ENCODE measurements at places on chromosomes 13 and 19.

DNA sequence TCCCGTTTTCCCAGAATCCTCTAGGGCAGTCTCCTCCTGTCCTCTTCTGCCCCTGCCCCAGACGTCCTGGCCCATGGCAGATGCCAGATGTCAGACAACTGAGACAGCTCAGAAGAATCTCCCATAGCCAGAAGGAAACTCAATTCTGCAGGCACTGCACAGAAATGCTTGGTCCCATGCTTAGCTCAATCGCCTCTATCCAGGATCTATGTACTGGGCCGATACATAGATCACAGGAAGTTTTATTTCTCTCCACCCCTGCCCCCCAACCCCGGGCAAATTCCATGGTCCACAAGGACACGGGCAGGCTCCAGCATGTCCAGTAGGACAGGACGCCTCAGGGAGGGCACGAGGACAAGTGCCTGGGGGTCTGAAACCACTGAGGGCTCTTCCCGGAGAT lies 4.8 kb downstream of the MBD3 start:
- no peak for DNase-seq
- H3K27me3 ChIP-seq: no peaks in the 10 kb centered on the region

DNA sequence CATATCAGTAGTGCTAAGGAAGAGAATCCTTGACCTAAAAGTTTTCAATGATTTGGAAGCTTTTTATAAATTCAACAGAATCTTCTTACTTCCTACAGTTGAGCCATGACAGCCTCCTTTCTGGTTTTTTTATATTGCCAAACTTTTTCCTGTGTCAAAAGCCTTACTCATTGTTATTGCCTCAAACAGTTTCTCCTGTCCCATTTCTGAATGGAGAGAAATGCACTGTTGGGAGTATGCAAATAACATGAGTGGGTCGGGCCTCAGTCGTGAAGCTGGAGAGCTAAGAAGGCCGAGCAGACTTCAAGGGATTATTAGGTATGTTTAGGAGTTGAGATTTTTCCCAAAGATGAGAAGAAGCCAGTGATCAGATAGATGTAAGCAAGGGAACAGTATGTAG lies 766.4 kb upstream of the KLHL1 start:
- DNase-seq: no peak
- no peaks in the 10 kb centered on the region for H3K27me3 ChIP-seq
- no peaks in the 10 kb centered on the region for H3K4me1 ChIP-seq

DNA sequence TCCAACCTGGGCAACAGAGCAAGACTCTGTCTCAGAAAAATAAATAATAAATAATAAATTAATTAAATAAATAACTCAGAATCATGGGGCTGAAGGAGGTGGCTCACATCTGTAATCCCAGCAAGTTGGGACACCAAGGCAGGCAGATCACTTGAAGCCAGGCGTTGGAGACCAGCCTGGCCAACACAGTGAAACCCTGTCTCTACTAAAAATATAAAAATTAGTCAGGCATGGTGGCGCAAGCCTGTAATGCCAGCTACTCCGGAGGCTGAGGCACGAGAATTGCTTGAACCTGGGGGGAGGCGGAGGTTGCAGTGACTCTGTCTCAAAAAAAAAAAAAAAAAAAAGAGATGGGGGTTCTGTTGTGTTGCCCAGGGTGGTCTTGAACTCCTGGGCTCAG lies 7.2 kb downstream of the TMEM38A start:
- no peaks in the 10 kb centered on the region for H3K4me1 ChIP-seq
- no peaks in the 10 kb centered on the region for H3K27me3 ChIP-seq
- no peak overlapping the region for H3K27ac ChIP-seq
- DNase-seq: no peak
- H3K36me3 ChIP-seq: no peaks in the 10 kb centered on the region

GRCh38 chr13:35603593-35604285 lies 127.2 kb upstream of the MAB21L1 start:
- no peaks in the 10 kb centered on the region for H3K27me3 ChIP-seq
- no peaks in the 10 kb centered on the region for H3K36me3 ChIP-seq
- peaks cover 2% of the 10 kb centered on the region for H3K4me1 ChIP-seq

- peaks cover 2% of the 10 kb centered on the region for H3K4me1 ChIP-seq
- no peaks in the 10 kb centered on the region for H3K27me3 ChIP-seq
- peak overlapping the region; percentile 60 for H3K27ac ChIP-seq
- H3K36me3 ChIP-seq: peaks cover 27% of the 10 kb centered on the region
These were observed 1.6 kb downstream of the RPL13A start for GRCh38 chr19:49488863-49489537.

GRCh38 chr19:44823373-44823698 lies 14.4 kb downstream of the BCAM start:
- H3K27ac ChIP-seq: no peak overlapping the region
- H3K36me3 ChIP-seq: no peaks in the 10 kb centered on the region
- no peaks in the 10 kb centered on the region for H3K27me3 ChIP-seq
- H3K4me1 ChIP-seq: no peaks in the 10 kb centered on the region
- no peak overlapping the region for H3K4me3 ChIP-seq

- H3K27ac ChIP-seq: no peak overlapping the region
- no peaks in the 10 kb centered on the region for H3K36me3 ChIP-seq
- no peak for DNase-seq
- peaks cover 2% of the 10 kb centered on the region for H3K4me1 ChIP-seq
- H3K27me3 ChIP-seq: no peaks in the 10 kb centered on the region
- H3K4me3 ChIP-seq: no peak overlapping the region
These were observed 36.6 kb upstream of the MED4 start for GRCh38 chr13:48131533-48131932.

DNA sequence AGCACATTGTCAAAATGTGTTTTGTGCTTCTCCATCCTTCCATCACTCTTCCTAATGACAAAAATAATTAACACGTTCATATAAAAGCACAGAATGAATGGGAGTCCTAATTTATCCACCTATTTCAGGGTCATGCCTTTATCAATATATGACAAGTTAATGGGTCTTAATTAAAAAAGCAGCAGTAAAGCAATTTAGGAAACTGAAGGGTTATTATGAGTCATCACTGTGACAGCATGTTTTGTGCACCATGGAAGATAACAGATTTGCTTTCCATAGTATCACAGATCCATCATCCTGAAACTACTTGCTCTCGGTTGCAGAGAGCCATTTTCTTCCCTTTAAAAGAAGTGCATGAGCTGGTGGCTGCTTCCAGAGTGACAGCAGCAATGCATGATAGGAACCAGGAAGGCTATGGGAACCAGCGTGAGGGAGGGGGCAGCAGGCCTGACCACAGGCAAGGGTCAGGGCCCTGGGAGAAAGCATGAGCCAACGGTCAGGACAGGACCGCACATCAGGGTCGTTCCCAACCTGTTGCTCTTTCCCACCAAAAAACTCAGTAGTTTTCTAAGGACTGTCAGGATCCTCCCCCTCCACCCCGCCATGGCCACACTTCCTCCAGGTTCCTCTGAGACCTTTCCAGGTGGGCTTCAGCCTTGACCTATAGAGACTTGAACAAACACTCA lies 784.1 kb downstream of the UQCRFS1 start:
- no peak overlapping the region for H3K4me3 ChIP-seq
- no peak for DNase-seq
- no peaks in the 10 kb centered on the region for H3K36me3 ChIP-seq
- H3K4me1 ChIP-seq: peaks cover 20% of the 10 kb centered on the region
- no peak overlapping the region for H3K27ac ChIP-seq

- no peaks in the 10 kb centered on the region for H3K36me3 ChIP-seq
- no peak overlapping the region for H3K27ac ChIP-seq
- H3K4me3 ChIP-seq: no peak overlapping the region
- H3K27me3 ChIP-seq: no peaks in the 10 kb centered on the region
- H3K4me1 ChIP-seq: no peaks in the 10 kb centered on the region
These were observed 14.5 kb downstream of the KLK4 start for GRCh38 chr19:50896591-50897190.

GRCh38 chr13:111385183-111385857 lies 64.9 kb downstream of the TEX29 start:
- no peaks in the 10 kb centered on the region for H3K4me1 ChIP-seq
- H3K27ac ChIP-seq: no peak overlapping the region
- no peak for DNase-seq
- no peak overlapping the region for H3K4me3 ChIP-seq
- no peaks in the 10 kb centered on the region for H3K36me3 ChIP-seq
- no peaks in the 10 kb centered on the region for H3K27me3 ChIP-seq

- no peak overlapping the region for H3K27ac ChIP-seq
- H3K27me3 ChIP-seq: no peaks in the 10 kb centered on the region
- no peak overlapping the region for H3K4me3 ChIP-seq
- no peak for DNase-seq
- H3K36me3 ChIP-seq: no peaks in the 10 kb centered on the region
These were observed 4.3 kb upstream of the NR2F6 start for GRCh38 chr19:17249887-17250548.

GRCh38 chr13:78816154-78816553 lies 157.2 kb upstream of the OBI1 start:
- no peaks in the 10 kb centered on the region for H3K36me3 ChIP-seq
- no peaks in the 10 kb centered on the region for H3K4me1 ChIP-seq
- no peak overlapping the region for H3K4me3 ChIP-seq
- peak; percentile 21 for DNase-seq

DNA sequence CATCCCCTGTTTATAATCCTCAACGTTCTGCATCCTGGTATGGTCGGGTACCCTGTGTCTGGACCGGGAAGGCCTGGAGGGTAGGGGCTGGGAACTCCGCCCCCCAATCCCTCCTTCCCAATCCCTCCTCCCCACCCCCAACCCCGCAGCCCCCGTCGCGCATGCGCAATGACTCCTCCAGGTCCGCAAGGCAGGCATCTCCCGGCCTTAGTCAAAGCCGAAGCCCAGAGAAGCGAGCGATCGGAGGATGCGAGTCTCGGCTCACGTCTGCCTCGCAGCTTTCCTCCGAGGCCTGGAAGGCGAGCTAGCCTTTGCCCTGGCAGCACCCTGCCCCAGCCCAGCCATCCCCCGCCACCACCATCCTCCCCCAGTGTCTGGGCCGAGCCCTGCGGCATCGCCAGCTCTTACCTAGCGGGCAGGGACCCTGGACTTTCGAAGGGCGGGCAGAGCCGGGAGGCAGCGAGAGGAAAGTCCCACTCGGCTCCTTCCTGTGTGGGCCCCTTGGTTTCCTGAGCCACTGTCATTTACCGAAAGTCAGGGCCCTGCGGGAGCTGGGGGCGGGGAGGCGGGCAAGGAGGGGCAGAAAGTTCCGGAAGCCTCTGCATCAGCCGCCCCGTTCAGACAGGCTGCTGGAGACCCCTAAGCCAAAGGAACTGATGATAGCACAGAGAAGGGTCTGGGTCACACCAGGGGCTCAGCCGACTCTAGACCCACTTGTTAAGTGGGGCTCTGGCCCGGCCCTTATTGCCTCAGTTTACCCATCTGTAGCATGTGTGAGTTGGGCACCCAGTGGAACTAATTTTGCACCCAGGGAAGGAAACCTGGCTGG lies at the start of gene JAK3:
TSS of gene JAK3 (minus strand) at position 445 of the 829 bp plus-strand sequence. CDS start 3,565 bp downstream, outside the sequence.
- H3K36me3 ChIP-seq: no peaks in the 10 kb centered on the region
- no peak within 1 kb of the TSS for H3K27ac ChIP-seq
- H3K4me3 ChIP-seq: no peak within 1 kb of the TSS
- H3K27me3 ChIP-seq: no peaks in the 10 kb centered on the region
- H3K4me1 ChIP-seq: no peaks in the 10 kb centered on the region
- peak; percentile 92 for DNase-seq

DNA sequence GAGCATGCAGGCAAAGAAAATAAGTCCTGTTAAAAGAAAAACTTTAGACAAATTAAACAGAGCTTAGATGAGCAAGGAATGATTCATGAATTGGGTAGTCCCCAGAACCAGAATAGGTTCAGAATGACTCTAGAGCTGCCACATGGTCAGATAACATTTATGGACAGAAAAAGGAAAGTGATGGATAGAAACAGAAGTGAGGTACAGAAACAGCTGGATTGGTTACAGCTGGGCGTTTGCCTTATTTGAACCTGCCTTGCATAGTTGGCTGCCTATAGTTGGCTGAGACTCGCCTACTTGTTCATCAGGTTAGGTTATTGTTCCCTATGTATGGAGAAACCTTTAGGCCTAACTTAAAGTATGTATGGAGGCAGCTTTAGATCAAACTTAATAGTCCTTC lies 35.4 kb downstream of the WDFY2 start:
- no peak overlapping the region for H3K4me3 ChIP-seq
- no peak overlapping the region for H3K27ac ChIP-seq
- no peaks in the 10 kb centered on the region for H3K36me3 ChIP-seq
- DNase-seq: no peak
- H3K4me1 ChIP-seq: peaks cover 2% of the 10 kb centered on the region

- no peak within 1 kb of the TSS for H3K27ac ChIP-seq
- H3K36me3 ChIP-seq: no peaks in the 10 kb centered on the region
- DNase-seq: peak; percentile 93
- H3K27me3 ChIP-seq: no peaks in the 10 kb centered on the region
- H3K4me1 ChIP-seq: peaks cover 2% of the 10 kb centered on the region
These were observed at the start of gene RAB3D for GRCh38 chr19:11339254-11340098. RAB3D (minus strand) TSS chr19:11339657; CDS start chr19:11337399, 2,258 bp downstream.

- peaks cover 8% of the 10 kb centered on the region for H3K27me3 ChIP-seq
- DNase-seq: peak; percentile 84
- no peak overlapping the region for H3K27ac ChIP-seq
- H3K4me1 ChIP-seq: peaks cover 3% of the 10 kb centered on the region
- H3K4me3 ChIP-seq: no peak overlapping the region
These were observed 150.2 kb downstream of the UQCRFS1 start for GRCh38 chr19:29062475-29063435.

DNA sequence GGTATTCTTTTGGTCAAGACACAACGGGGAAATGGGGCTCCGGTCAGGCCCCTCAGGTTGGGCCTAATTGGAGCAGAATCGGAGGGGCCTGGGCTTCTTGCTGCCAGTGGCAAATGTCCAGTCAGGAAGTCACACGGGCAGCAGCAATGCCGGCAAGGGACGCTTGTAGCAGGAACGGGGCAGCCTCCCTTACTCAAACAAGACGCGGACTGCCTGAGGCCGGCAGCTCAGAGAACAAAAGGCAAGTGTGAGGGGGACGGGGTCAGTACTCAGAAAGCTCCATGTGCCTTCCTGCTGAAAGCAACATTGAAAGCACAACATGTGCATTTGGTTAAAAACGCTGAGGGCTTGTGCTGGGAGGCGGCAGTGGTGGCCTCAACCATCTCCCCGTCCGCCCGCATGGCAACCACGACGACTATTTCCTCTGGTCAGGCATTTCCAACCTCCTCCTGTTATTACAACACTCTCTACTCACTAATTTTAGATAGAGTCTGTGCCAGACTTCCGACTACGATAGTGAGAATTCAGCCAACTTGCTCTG lies 20.5 kb upstream of the RASA3 start:
- H3K36me3 ChIP-seq: no peaks in the 10 kb centered on the region
- H3K27me3 ChIP-seq: no peaks in the 10 kb centered on the region
- DNase-seq: no peak
- no peak overlapping the region for H3K4me3 ChIP-seq
- H3K27ac ChIP-seq: no peak overlapping the region

GRCh38 chr19:32816555-32817099 lies 52.9 kb downstream of the SLC7A9 start:
- H3K27ac ChIP-seq: no peak overlapping the region
- no peak overlapping the region for H3K4me3 ChIP-seq
- no peaks in the 10 kb centered on the region for H3K27me3 ChIP-seq
- no peaks in the 10 kb centered on the region for H3K36me3 ChIP-seq
- H3K4me1 ChIP-seq: no peaks in the 10 kb centered on the region

All from mesendoderm (in vitro differentiated cells).